Right ventricle myocardium inferior (tissue), 1 donor: ENCODE measurements at places on chromosomes 2 and 18.

DNA sequence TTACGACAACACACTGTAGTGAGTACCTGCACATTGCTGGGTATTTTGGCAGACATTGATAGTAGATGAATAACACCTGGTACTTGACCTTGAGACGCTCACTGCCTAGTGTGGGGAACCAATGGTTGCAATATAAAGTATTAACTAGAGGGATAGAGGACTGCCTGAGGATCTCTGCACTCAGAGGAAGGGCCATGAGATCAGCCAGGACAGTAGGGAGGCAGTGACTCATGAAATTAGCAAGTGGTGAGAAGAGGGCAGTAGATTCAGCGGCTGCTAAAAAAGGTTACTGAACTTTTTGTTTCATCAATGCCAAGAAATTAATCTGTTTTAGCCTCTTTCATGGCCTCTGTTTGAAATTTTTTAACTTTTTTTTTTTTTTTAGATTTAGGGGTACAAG lies 250.8 kb upstream of the TCF4 start:
- no peak for DNase-seq

- DNase-seq, result peak; percentile 89
Measured at GRCh38 chr2:217785544-217786045, 217.2 kb downstream of the TNS1 start.

DNA sequence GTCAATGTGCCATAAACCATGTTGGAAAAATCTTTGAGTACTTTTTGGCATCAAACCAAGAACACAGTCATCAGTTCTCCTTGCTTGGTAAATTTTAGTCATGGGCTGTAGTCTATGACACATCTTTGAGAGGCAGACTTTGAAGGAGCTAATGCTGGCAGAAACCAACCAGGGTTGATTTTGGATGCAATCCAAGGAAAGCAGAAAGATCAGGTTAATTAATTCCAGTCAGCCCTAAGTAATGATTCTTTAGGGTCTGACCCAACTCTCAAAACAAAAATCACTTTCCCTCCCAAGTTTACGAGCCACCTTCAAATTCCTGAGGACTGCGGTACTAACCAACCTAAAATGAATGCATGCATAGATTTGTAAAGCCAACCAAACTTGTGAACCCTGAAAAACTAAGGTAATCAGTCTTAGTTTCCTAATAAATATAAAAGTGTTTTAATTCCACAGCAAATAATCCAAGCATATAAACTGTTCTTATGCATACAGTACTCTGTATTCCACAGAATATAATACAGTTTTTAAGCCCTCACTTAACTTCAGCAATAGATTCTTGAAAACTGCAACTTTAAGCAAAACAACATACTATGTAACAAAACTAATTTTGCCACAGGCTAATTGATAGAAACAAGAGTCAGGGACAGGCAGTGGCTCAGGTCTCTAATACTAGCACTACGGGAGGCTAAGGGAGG lies 22.0 kb downstream of the AP1S3 start:
- DNase-seq, result no peak

DNA sequence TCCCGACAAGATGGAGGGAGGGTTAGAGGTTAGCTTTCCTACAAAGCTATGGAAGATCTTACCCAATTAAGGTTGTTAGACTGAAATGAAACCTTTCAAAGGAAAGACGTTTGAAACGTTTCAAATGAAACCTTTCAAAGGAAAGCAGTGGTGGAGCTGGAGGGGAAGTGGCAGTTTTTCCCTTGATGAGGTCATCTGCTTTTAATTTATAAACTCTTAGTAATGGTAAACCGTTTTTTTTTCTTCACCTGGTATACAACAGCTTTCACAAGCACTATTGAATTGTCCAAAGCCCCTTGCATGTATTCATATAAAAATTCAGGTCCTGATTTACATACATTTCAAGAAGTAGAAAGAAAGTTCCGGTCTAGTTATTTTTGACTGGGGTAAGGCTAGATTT lies 7.4 kb downstream of the PMAIP1 start:
- no peak for DNase-seq

DNA sequence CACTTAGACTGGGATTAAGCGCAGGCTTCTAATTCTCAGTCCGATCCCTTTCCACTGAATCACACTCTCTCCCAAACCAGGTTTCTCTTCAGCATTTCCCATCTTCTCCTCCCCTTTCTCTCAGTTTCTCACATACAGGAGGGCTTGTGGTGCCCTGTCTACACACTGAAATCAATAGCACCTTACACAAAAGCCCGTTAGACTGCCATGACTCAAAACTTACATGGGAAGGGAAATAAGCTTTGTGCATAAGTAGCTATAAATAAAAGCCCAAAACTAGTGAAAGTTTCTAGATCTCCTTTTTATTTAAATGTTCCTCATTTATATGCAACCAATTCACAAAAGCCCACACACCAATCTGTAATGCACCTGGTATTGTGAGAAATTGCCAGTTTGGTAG lies 318.4 kb downstream of the TXNL1 start:
- no peak for DNase-seq

- no peak for DNase-seq
Measured at GRCh38 chr18:31325051-31325450, 7.1 kb downstream of the DSG1 start.

GRCh38 chr2:206275312-206276055 lies 1.0 kb downstream of the ZDBF2 start:
- DNase-seq, result no peak

DNA sequence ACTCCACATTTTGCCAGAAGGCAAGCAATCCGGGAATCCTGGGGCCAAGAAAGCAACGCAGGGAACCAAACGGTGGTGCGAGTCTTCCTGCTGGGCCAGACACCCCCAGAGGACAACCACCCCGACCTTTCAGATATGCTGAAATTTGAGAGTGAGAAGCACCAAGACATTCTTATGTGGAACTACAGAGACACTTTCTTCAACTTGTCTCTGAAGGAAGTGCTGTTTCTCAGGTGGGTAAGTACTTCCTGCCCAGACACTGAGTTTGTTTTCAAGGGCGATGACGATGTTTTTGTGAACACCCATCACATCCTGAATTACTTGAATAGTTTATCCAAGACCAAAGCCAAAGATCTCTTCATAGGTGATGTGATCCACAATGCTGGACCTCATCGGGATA lies 26.8 kb downstream of the B3GNT2 start:
- no peak for DNase-seq

- DNase-seq, result no peak
Measured at GRCh38 chr2:173866874-173867618, 98.1 kb downstream of the SP3 start.

DNA sequence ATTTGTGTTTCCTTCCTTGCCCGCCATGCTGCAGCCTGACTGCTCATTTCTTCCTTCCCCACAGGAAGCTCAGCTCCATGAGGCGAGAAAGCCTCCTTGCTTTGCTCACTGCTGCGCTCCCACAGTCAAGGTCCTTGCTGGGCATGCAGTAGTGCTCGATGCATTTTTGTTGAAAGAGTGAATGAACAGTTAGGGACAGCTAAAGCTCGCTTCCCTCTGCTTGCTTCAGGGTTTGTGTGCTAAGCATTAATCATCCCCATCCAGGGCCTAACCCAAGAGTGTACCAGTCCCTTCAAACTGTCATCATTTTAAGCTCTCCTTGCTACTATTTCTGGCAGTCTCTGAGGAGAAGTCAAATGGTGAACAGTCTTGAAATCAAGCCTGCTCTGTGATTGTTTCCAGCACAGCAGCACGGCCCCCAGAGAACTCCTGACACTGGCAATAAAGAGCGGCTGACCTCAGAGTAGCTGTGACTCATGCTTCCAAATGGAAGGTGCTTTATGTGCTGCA lies 171.7 kb upstream of the SOX11 start:
- DNase-seq, result no peak

- peak; percentile 81 for DNase-seq
Measured at GRCh38 chr2:20447437-20448245, 767 bp downstream of the RHOB start.

DNA sequence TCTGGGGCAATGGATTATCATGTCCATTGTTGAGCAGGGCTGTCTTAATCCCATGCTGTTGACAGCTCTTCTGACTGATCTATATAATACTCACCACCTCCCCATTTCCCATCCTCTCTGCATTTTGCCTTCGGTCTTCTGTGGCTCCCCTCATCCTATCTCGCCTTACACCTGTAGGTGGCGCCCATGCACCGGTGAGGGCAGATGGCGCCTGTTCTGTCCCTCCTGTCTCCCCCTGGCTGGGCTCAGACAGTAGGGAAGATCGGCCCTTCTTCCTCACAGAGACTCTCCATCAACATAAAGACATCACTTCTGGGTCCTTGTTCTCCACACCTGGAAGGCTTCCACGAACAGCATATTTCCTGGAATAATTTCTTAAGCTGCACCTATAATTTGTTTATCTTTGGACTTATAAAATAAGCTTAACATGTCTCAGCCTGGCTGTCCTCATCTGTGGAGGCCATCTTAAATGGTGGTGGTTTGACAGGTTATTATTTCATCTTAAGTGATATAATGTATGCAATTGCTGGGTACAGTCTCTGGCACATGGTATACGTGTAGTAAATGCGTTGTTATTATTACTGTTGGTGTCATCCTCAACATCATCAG lies 10.9 kb upstream of the CDH20 start:
- DNase-seq, result peak; percentile 75

DNA sequence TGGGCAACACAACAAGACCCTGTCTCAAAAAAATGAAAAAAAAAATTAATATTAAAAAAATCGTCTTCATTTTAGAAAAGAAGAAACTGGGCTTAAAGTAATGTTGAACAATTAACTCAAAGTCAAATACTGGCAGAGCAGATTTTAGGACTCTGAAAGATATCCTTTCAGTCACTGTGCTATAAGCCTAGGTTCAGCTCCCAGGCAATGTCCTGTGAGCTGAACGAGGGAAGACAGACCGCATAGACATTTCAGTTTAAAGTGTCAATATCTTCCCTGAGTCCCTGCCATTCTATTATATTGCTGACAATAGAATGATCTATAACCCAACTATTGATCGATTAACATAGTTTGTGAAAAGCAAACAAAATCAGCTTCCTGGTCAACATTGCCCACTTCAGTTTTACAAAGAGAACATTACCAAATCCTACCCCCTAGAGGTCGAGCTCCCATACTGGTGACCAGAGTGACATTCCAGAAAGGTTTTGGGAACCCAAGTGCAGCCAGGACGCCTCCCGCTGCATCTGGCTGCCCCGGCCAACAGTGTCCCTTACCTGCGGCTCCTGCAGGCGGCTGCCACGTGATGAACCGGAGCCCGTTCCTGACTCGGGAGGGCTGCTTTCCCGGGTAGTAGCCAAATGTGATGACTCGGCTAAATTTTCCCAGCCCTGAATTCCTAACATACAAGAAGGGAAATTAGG lies 639 bp downstream of the MRO start:
- peak; percentile 79 for DNase-seq

GRCh38 chr2:151437630-151438029 lies 27.9 kb downstream of the RIF1 start:
- no peak for DNase-seq

DNA sequence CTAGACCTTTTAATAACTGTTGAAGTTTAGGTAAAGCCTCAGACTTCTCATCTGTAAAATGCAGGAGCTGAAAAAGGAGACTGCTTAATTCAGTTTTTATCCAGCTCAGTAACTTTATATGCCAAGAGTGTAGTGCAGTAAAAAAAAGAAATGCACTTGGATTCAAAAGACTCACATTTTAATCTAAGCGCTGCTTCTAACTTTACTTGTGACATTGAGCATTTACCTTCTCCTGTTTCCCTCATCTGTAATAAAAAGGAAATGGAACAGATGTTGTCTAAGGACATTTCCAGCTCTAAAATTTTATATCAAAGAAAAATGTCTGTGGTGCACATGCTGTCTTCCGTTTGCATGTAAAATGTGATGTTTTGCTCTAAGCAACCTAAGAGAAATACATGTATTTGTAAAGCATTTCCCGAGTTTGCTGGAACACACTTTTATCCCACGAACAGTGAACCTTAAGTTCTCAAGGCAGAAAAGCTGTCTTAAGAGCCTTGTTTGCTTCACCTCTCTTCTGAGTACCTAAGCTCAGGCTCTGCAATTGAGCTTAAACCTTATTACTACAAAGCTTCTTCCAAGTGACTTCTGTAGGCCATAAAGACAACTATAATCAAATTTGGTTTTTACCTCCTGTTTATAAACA lies 24.2 kb upstream of the TANK start:
- DNase-seq, result no peak

GRCh38 chr18:6649421-6650126 lies 79.9 kb upstream of the ARHGAP28 start:
- no peak for DNase-seq

DNA sequence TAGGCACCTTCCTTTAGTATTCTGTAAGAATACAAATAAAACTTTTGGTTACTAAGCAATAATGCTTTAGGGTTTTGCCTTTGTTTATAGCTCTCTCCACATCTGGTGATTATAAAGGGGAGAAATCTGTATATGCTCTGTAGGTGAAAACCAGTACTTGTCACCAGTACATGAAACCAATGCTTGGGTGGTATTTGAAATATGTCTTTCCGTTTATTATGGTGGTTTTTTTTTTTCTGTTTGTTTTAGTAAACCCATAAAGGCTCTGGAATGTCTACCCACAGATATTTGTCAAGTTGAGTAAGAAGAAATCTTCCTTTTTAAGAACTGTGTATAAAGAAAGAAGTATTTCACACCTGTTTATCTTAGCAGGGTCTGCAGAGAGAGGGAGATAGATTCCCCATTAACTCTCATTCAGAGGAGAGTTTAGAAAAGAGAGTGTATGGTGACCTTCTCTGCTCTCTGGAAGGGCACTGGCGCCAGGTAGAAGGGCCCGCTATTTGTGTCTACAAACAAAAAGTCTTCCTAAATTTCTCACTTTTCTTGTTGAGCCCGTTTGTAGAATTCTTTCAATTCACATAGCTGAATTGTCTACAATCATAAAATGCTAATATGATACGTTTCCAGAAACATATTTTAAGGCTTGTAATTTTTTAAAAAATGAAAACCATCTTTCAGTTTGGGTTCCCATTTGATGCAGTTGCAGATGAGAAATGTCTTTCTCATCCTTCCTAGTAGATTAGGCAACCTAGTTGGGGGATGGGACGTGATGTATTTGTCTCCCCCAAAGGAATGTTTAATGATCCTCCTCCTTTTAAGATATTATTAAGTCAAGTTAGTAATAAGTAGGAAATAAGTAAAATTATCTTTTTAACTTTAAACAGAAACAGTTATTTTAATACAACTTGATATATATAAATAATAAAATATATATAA lies 33.9 kb downstream of the MAP3K20 start:
- DNase-seq, result no peak

GRCh38 chr2:168518555-168519066 lies 62.5 kb downstream of the CERS6 start:
- DNase-seq, result no peak
